ENCODE measurements at places on chromosomes 2 and 18. TPM values are rescaled to one million over a fixed set of nuclear protein-coding genes. Genes with fewer than 3 reads are reported as not detected.

- no peak for DNase-seq
These were observed 210.6 kb downstream of the BABAM2 start for GRCh38 chr2:28101123-28101522.

- DNase-seq, result no peak
These were observed 55.1 kb upstream of the MAP4K3 start for GRCh38 chr2:39492095-39492590.

- DNase-seq, result no peak
These were observed 341.3 kb downstream of the MYCN start for GRCh38 chr2:16281451-16282335.

- DNase-seq, result no peak
These were observed 1335.3 kb upstream of the CDH2 start for GRCh38 chr18:29512203-29512602.

- DNase-seq, result no peak
These were observed 25.2 kb upstream of the FAM117B start for GRCh38 chr2:202609381-202610145.

DNA sequence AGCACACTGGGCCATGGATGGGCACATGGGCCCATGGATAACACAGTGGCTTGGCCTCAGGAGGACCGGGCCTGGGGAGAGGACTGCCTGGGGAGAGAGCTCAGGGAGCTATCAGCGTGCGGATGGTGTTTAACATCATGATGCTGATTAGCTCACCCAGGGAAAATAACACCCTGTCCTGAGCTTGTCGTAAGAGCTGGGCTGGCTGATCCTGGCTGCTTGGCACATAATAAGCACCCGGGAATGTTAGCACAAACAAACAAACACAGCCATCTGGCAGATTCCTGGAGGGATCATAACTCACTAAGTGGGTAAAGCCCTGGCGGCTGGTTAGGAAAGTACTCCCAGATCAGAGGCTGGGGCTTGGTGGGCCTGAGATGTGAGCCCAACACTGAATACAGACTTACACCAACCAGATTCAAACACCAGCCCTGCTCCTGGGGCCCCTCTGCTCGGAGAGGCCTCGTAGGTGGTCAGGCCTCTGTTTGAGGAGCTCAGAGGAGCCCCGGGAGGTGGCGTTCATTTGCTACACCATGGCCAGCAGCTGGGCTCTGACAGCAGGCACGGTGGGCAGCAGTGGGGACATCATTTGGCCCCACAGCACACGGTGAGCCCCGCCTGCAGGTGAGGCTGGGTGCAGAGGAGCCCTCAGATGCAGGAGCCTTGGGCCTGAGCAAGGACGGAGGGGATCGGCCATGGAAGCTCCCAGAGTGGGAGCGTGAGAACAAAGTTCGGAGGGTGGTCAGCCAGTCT is 193.4 kb upstream of the HDAC4 start:
- no peak for DNase-seq

GRCh38 chr2:116716444-116716843 is 1098.0 kb upstream of the DDX18 start:
- no peak for DNase-seq

Gene STEAP3
- total RNA-seq, result 0.94 TPM

Gene ALK
- 0.09 TPM for total RNA-seq

Gene MARS2
- 4.6 TPM for total RNA-seq

Gene TMEM17
- total RNA-seq, result 4.7 TPM

Gene GALNT14
- total RNA-seq, result 2.2 TPM

Gene KLF11
- total RNA-seq, result 14.0 TPM

Data from mesothelial cell of epicardium (in vitro differentiated cells).